ENCODE measurements at places on chromosomes 6 and 20. TPM values are rescaled to one million over a fixed set of nuclear protein-coding genes. Genes with fewer than 3 reads are reported as not detected.

The ECT2L gene
- 0.11 TPM for total RNA-seq

The ADAM33 gene
- not detected for total RNA-seq

The ASIP gene
- total RNA-seq, result not detected

The LY86 gene
- total RNA-seq, result not detected

The NNAT gene
- total RNA-seq, result not detected

The LPA gene
- not detected for total RNA-seq

The TRIM10 gene
- total RNA-seq, result not detected

The TMEM200A gene
- 2.2 TPM for total RNA-seq

The IL17A gene
- total RNA-seq, result 141 TPM

DNA sequence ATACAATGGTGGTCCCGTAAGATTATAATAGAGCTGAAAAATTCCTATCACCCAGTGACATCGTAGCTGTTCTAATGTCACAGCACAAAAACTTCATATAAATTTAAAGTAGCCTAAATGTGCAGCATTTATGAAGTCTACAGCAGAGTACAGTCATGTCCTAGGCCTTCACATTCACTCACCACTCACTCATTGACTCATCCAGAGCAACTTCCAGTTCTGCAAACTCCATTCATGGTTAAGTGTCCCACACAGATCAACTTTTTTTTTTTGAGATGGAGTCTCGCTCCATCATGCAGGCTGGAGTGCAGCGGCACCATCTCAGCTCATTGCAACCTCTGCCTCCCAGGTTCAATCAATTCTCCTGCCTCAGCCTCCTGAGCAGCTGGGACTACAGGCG lies 20.9 kb upstream of the KCNG1 start:
- no peak for ATAC-seq

- ATAC-seq, result no peak
Measured at GRCh38 chr6:115863211-115863610, 197.5 kb downstream of the FRK start.

DNA sequence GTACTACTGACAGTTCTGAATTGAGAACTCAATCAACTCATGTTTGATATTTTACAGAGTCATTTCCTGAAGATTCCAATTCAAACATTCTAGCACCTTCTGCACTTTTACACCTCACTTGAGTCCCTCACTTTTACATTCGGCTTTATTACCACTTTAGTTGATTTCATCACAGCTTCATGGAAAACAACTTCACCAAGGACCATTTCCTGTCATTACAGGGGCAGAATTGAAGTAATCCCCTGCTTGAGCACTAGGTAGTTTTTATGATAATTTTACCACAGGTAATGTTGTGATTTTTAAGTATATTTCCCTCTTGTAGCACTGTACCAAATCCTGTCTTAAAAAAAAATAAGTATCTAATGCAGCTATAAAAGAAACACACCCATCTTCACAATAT lies 312.9 kb downstream of the BTBD9 start:
- no peak for ATAC-seq

- ATAC-seq, result no peak
Measured at GRCh38 chr20:38294076-38294591, 9.8 kb upstream of the BPI start.

- no peak for ATAC-seq
Measured at GRCh38 chr20:57501461-57502335, 23.2 kb downstream of the CTCFL start.
